ENCODE measurements at places on chromosomes 3 and 15.

DNA sequence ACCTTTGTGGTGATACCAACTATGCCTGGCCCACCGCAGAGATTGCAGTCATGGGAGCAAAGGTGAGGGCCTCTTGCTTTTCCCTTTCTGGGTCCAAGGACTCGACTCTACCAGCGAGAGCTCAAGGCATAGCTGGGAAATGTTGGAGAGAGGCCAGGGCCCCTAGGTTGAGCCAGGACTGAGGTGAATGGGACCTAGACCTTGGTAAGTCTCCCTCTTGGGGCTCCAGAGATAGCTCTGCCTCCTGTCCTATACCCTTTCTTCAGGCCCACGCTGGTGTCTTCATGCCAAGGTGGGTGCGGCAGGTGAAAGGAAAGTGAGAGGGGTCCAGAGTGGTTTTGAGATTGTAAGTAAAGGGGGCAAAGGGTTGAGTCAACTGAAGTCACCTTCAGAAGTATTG lies 77.5 kb downstream of the PCCB start:
- no peak for DNase-seq

GRCh38 chr3:143119974-143120715 lies 574 bp downstream of the CHST2 start:
- no peak for DNase-seq

DNA sequence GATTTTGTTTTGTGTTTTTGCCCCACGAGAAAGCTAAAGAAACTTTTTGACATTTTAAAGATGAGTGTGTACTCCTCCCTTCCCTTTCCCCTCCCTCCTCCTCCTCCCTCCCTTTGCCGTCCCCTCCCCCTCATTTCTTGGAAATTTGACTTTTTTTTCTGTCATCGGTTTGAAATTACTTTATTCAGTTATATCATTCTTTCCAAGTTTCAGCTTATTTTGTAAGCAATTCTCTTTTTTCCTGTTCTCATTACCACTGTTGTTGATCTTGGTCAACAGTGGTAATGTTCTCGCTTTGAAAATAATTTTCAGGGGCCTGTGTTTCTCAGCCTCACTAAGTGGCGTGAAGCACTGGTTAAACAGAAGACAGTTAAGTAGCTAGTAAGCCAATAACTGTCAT lies 178.4 kb downstream of the AKAP13 start:
- DNase-seq = no peak

DNA sequence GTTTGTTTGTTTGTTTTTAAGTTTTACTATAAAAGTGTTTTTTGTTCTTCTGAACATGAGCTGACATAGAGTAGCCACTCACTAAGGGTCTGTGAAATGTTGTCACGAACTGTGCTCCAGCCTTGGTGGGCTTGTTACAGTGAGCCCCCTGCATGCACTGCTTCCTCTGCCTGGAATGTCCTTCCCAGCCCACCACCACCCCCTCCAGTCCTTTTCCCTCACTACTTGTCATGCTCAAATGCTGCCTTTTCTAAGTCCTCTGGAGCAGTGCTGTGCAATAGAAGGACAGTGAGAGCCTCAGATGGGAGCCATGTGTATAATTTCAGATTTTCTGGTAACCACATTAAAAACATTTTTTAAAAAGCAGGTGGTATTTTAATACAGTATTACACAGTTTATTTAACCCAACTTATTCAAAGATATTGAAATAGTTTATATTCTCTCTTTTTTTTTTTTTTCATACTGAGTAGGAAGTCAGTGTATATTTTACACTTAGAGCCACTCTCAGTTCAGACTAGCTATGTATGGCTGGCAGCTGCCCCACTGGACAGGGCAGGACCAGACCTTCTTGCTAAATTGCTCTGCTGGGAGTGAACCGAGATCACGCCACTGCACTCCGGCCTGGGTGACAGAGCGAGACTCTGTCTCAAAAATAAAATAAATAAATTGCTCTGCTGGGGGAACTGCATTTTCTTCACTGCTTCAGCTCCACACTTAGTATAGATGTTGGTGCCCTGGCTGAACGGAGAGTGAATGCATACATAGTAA lies 26.9 kb downstream of the MKRN2OS start:
- DNase-seq = no peak

- no peak for DNase-seq
Observed at GRCh38 chr3:72727172-72727571, 121.1 kb downstream of the SHQ1 start.

- DNase-seq = no peak
Observed at GRCh38 chr3:194685718-194686413, at the start of gene FAM43A. Gene FAM43A, plus strand, starts transcription at chr3:194685883. Its CDS starts 944 bp downstream, at chr3:194686827.

GRCh38 chr3:38102444-38102814 lies 34.5 kb downstream of the ACAA1 start:
- DNase-seq = no peak

DNA sequence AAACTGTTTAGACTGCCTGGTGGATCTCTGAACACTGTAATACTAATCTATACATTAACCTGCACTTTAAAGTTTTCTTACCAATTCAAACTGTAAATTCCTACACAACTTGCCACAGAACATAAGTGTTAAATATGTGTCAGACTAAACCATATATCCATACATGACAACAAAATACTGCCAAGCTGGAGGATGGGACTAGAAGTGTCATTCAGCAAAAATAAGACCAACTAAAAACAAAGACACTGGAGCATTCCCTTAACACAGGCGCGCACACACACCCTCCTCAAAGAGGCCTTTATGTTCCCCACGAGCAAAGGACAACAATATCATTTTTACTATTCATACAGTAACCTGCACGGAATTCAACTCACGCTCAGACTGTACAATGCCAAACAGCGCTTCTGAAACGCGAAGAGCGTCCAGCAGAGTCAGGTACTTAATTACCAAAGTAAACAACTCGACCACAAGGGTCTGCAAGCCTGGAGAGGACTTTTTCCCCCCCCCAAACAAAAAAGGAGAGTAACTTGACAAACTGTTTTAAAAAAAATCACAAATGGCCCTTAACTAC lies 1.1 kb downstream of the DCUN1D1 start:
- DNase-seq = no peak
